Activated naive CD8-positive, alpha-beta T cell treated with anti-CD3 and anti-CD28 coated beads for 36 hours (primary cell): ENCODE measurements at places on chromosomes 16 and 17. TPM values are rescaled to one million over a fixed set of nuclear protein-coding genes. Genes with fewer than 3 reads are reported as not detected.

Gene ABCA9
- total RNA-seq = not detected

GRCh38 chr17:41434415-41434814, 6.4 kb downstream of the KRT38 start:
- no peaks in the 10 kb centered on the region for H3K36me3 ChIP-seq
- no peaks in the 10 kb centered on the region for H3K4me1 ChIP-seq
- no peak overlapping the region for H3K27ac ChIP-seq
- no peak overlapping the region for H3K4me3 ChIP-seq
- no peaks in the 10 kb centered on the region for H3K27me3 ChIP-seq

DNA sequence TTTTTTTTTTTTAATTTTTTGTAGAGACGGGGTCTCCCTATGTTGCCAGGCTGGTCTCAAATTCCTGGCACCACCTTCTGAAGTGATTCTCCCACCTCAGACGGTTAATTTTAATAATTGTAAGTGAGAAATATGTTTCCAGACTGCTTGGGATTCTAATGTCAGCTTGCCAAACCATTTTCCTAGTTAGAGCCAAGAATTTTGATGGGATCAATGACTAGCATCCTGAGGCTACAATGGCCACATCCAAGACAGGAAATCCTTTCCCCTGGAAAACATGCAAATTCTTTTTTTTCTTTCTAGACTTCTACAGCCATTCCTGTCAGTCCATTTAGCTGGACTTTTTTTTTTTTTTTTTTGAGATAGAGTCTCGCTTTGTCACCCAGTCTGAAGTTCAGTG, 32.6 kb downstream of the IGF2BP1 start:
- no peaks in the 10 kb centered on the region for H3K36me3 ChIP-seq
- no peak for DNase-seq
- H3K4me3 ChIP-seq = no peak overlapping the region
- peaks cover 5% of the 10 kb centered on the region for H3K4me1 ChIP-seq
- peaks cover 22% of the 10 kb centered on the region for H3K27me3 ChIP-seq

GRCh38 chr17:47934856-47935255, 6.5 kb upstream of the PNPO start:
- peaks cover 2% of the 10 kb centered on the region for H3K36me3 ChIP-seq
- H3K27ac ChIP-seq = no peak overlapping the region
- no peaks in the 10 kb centered on the region for H3K27me3 ChIP-seq
- DNase-seq = no peak

GRCh38 chr17:15051933-15052332, 213.2 kb downstream of the PMP22 start:
- no peaks in the 10 kb centered on the region for H3K36me3 ChIP-seq
- no peaks in the 10 kb centered on the region for H3K4me1 ChIP-seq
- no peak for DNase-seq
- no peak overlapping the region for H3K4me3 ChIP-seq

- H3K4me1 ChIP-seq = peaks cover 36% of the 10 kb centered on the region
- DNase-seq = no peak
- no peak overlapping the region for H3K27ac ChIP-seq
- no peak overlapping the region for H3K4me3 ChIP-seq
- no peaks in the 10 kb centered on the region for H3K36me3 ChIP-seq
These were observed 43.6 kb downstream of the HOXB1 start for GRCh38 chr17:48487221-48487620.
